ENCODE measurements at places on chromosomes 16 and 17.

DNA sequence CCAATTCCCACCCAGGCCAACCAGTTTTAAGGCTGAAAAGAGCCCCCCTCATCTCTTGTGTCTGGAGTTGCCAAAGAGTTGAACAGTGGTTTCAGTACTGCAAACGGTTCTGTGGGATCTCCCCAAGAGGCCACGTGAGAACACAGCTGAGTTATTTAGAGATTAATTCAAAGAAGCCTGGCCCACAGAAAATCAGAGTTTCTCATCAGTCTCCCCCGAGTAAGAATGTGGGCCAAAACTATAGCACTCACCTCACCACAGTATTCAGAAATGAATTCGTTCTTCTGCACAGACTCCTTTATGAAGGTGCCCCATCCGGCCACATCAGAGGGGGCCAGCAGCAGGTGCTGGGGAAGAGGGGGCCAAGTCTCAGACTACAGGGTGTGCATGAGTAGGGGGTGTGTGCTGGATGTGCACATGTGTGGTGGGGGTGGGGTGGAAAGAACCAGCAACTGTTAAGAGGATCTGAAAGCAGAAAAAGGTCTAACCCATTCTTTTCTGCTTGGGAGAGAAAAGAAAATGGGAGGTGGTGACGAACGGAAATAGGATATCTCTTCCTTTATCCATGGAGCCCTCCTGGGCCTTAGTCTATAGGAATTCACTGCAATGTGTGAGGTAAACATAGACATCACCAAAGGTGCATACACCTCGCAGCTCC, 22.6 kb downstream of the CNTNAP1 start:
- no peak for DNase-seq

- DNase-seq = no peak
Measured at GRCh38 chr16:4096509-4096908, 19.7 kb downstream of the ADCY9 start.

GRCh38 chr17:2695243-2695960, 16.2 kb downstream of the CLUH start:
- DNase-seq = no peak

- DNase-seq = peak; percentile 6
Measured at GRCh38 chr17:68290268-68290954, 516 bp downstream of the SLC16A6 start.

DNA sequence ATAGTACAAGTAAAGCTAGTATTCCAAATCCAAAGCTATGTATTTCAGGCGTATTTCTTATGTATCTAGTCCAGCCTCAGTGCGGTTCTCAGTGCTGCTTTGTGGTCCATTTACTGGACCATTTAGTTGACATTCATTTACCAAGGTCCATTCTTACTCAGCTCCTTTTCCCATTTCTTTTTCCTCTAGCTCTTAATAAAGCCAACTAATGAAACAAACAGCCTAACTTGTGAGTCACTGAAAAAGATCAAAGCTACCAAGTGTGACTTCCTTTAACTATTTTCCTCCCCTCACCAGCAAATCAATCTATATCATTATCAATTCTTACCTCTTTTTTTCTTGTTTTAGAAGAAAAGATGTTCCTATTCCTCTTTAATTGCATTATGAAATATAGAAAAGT, 64.0 kb downstream of the CYB561 start:
- DNase-seq = no peak

DNA sequence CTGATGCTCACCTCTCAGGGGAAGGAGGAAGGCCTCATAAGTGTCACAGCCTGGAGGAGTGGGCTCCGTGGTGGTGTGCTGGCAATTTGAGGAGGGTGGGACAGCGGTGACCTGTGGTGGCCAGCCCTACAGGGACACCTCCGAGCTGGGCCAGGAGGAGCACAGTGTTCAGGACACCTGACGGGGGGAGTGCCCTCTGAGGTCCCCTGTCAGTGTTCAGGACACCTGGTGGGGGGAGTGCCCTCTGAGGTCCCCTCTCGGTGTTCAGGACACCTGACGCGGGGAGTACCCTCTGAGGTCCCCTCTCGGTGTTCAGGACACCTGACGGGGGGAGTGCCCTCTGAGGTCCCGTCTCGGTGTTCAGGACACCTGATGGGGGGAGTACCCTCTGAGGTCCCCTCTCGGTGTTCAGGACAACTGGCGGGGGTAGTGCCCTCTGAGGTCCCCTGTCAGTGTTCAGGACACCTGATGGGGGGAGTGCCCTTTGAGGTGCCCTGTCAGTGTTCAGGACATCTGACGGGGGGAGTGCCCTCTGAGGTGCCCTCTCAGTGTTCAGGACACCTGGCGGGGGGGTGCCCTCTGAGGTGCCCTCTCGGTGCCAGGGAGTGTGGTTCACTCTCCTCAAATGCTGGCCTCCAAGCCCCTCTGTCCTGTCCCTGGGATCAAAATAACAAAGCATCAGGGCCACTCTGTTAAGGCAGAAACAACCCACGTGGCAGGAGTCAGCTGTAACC, 73.4 kb upstream of the ZNF469 start:
- DNase-seq = no peak

- no peak for DNase-seq
Measured at GRCh38 chr17:4711661-4712181, 1.3 kb downstream of the ARRB2 start.

DNA sequence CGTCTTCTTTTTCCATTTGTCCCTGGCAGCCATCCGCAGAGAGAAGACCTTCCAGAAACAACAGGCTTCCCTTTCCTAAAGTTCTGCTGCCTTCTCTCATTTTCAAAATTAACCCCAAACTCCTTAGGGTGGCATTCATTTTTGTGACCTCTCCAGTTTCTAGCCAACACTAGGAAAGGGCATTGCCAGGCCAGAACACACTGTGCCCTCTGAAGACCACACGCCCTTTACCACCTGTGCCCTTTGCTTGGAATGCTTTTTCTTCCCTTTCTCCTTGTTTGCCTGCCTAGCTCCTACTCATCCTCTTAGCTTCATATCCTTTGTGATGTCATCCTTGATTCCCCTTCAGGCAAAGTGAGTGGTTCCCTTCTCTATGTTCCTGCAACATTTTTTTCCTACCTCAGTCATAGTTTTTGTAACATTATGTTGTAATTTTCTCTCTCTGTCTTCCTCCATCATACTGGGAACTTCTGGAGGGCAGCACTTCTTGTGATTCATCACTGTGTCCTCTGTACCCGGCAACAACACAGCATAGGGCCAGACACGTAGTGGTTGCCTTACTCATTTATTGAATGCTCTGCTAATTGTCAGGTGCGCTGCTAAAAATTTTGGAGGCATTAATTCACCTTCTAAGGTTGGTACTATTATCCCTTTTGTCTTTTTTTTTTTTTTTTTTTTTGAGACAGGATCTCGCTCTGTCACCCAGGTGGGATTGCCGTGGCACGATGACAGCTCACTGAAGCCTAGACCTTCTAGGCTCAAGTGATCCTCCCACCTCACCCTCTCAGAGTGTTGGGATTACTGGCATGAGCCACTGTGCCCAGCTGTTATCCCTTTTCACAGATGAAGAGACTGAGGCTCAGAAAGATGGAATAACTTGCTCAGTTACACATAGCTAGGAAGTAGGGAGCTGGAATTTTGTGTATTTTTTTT, 1.0 kb downstream of the KAT8 start:
- no peak for DNase-seq

DNA sequence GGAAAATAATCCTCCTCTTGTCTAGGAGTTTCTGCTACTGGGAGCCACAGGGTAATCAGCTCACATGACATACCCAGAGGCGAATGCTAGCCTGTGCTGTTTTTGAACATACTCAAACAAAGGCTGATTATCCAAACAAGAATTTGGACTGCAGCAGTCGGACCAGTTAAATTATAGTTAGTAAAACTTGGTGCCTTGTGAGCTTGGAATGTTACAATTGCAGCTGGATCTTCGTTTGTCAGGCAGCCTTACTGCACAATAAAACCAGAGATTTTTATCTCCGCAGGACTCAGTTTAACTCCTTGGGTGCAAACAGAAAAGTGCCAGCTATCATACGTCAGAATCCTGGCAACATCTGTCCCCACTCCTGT, 163.8 kb upstream of the TBX2 start:
- DNase-seq = no peak

- DNase-seq = no peak
Measured at GRCh38 chr16:72896485-72897118, 151.3 kb downstream of the ZFHX3 start.

GRCh38 chr17:4806777-4807604, at the start of gene PLD2:
Gene PLD2, plus strand, starts transcription at chr17:4807152. Its CDS starts 621 bp downstream, at chr17:4807773.
- peak; percentile 31 for DNase-seq

DNA sequence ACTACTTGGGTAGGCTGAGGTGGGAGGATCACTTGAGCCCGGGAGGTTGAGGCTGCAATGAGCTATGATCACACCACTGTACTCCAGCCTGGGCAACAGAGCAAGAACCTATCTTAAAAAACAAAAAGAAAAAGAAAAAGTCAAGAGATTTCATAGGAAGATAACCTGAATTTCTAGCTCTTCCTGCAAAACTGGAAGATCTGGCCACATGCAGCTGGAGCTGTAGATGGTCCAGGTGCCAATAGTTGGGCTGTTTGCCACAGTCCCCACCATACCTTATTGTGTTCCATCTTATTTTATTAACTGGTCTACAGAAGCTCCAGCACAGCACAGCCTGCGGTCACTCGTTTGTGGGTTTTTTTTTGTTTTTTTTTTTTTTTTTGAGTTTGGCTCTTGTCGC, 15.0 kb downstream of the ATP2A1 start:
- no peak for DNase-seq

DNA sequence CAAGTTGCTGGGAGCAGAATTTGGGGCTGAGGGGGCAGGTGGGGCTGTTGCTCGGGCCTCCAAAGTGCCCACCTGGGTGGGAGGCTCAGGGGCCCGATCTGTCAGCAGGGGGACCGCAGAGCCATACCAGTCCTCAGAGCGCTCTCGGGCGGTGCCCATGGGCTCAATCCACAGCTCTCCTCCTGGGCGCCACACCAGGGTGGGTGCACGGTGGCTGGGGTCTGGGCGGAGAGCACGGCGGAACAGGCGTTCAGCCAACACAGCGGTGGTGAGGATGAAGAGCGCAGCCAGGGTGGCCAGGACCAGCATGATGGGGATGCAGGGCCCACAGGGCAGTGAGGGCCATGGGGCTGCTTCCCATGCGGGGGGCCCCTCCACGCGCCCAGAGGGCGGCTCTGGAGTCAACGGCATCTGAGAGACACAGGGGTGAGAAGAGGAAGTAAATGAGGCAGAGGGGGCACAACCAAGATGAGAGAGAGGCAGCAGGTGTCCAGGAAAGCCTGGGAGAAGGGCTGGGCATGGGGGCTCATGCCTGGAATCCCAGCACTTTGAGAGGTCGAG, 1.2 kb downstream of the C16orf54 start:
- no peak for DNase-seq

DNA sequence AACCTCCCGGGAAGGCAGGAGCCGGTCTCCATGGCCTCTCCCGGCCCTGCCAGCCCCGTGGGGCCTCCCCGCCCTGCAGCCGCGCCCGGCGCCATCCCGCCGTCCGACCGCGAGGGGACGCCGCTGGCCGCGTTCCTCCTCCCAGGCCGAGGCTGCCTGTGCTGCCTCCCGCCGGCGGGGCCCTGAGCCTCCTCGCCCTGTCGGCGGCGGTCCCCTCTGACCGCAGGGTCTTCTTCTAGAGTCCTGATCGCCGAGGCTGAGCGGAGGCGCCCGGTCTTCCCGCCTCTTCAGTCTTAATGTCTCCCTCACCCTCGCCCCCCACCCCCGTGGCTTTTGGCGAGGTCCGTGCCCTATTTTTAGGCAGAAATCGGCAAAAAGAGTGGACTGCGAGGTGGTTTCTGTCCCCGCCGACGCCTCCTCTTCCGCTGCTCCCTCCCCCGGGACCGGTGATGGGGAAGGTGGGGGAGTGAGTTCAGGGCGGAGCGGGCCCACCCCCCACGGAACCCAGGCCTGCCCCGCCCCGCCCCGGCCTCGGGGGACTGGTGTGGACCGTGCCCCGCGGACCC, 794 bp upstream of the CPNE7 start:
- DNase-seq = no peak

DNA sequence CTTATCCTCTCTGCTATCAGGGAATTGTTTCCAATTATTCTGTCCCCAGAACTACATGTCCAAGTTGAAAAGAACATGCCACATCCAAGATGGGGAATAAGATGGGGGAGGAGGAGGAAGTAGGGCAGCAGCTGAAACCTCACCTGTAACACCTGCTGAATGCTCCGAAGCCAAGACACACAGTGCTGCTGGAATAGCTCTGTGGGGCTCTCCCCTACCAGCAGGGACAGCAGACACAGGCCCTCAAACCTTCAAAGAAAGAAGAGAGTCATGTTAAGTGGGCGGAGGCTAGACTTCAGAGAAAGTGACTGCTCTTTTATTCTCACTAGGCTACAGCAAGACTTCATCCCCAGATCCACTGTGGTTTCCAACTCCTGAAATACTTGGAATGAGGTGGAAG, 13.2 kb downstream of the PELP1 start:
- no peak for DNase-seq

GRCh38 chr17:65374966-65375365, 186.5 kb downstream of the AXIN2 start:
- DNase-seq = no peak

DNA sequence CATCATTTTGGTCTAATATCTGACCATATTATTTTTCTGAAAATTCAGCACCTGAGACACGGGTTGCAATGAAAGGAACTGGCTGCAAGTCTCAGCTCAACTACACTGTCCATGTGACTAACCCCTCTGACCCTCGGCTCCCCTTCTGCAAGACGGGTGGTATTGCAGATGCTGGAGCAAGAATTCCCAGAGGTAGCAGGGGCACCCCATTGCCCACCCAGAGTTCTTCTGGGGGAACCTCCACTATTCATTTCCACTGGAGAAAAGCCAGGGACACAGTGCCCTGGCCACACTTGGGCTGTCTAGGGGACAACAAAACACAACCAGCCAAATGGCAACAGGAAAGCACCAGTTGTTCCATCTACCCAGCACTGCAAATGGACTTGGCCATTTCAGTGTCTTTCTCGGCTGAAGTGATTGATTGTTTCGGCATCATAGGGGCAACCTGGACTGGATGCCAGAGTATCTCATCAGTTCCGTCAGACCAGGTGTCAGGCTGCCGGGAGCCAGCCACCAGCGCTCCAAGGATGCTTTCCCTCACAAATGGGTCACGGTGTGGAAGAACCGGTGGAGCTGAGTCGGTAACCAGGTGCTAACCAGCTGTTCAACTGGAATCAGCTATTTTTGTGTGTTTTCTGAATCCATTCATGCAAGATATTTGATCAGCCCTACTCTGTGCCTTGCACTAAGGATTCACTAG, 58.1 kb downstream of the C16orf78 start:
- no peak for DNase-seq

GRCh38 chr17:8923762-8924161, 41.7 kb downstream of the PIK3R5 start:
- DNase-seq = no peak

- no peak for DNase-seq
Measured at GRCh38 chr17:2851615-2852014, 55.4 kb downstream of the RAP1GAP2 start.

DNA sequence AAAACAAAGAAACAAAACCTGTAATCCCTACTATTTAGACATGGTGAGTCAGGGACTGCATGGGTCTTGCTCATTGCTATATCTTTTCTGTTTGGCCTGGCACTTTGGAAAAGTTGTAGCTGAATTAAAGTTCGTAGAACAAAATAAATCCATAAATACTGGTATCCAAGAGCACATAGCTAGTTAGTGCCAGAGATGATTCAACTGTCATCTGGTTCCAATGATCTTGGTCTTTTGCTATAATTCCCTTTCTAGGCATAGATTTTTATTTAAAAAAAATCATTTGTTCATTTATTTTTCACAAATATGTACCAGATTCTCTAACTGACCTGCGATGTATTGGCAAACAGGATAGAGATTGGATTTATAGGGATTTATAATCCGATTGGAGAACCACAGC, 1436.1 kb upstream of the GOT2 start:
- no peak for DNase-seq
